ENCODE measurements at places on chromosomes 12 and 14.
A peak's percentile ranks its signal among the peaks of the same experiment; 100 is the strongest.

GRCh38 chr14:97916669-97917568, 1119.7 kb downstream of the VRK1 start:
- no peak for DNase-seq

DNA sequence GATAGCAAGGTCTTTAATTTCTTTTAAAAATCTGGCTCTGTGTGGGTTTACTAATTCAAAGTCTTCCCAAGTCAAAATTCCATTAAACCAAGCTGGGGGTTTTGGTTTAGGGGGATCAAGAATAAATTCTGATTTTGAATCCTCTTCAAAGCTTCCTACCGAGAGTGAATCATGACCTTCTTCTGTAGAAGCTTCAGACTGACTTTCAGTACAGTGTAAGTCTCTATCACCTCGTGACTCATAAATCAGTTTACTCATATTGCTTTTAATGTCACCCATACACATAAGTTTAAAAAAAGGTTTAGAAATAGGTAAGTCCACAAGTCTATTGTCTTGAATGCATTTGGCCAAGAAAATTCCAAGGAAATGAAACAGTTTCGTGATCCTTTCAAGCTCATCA, 80.6 kb upstream of the STRN3 start:
- no peak for DNase-seq

DNA sequence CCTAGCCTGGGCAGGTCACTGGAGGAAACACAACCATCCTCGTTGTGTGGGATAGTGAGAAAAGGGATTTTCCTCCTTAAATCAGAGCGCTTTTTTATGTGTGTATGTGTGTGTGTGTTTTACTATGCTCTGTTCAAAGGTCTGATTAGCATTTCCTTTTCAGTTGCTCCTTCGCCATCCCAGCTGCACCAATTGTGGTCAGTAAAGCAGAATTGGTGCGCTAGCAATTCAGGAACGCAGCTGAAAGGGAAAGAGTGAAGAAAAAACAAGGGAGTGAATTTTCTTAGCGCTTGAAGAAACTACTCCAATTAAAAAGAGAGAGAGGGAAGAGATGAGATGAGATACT, 173.3 kb upstream of the PARP11 start:
- DNase-seq, result no peak

GRCh38 chr12:90987101-90987500, 17.7 kb downstream of the EPYC start:
- DNase-seq, result no peak

- no peak for DNase-seq
Measured at GRCh38 chr14:54216827-54217226, 180.0 kb upstream of the CDKN3 start.

- no peak for DNase-seq
Measured at GRCh38 chr14:29823816-29824215, 103.8 kb downstream of the PRKD1 start.

- no peak for DNase-seq
Measured at GRCh38 chr14:48970943-48971342, 615.2 kb downstream of the RPS29 start.

- DNase-seq, result no peak
Measured at GRCh38 chr12:2624543-2625288, 170.1 kb upstream of the FKBP4 start.

GRCh38 chr12:49887536-49888401, 15.9 kb downstream of the FAIM2 start:
- peak; percentile 55 for DNase-seq

- DNase-seq, result no peak
Measured at GRCh38 chr14:103064978-103065377, 7.6 kb upstream of the CDC42BPB start.

DNA sequence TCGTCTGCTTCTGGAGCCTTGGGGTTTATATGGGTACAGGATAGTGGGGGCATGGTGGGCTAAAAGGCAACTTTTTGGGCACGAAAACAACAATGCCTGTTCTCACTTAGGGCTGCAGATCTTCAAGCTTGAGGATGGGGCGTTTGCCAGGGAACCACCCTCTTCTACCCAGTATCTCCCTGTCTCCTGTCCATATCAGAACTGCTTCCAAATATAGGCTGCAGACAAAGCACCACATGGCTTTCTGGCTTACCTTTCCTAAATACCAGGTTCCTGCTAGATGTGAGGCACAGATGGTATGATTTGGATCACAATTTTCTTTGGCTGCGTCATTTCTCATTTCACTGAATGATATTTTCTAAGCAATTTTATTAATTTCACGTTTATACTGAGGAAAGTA, 70.4 kb downstream of the CMAS start:
- DNase-seq, result no peak

GRCh38 chr12:100058482-100059029, 73.8 kb upstream of the ANKS1B start:
- no peak for DNase-seq

GRCh38 chr12:103441437-103442181, 54.2 kb downstream of the C12orf42 start:
- no peak for DNase-seq

DNA sequence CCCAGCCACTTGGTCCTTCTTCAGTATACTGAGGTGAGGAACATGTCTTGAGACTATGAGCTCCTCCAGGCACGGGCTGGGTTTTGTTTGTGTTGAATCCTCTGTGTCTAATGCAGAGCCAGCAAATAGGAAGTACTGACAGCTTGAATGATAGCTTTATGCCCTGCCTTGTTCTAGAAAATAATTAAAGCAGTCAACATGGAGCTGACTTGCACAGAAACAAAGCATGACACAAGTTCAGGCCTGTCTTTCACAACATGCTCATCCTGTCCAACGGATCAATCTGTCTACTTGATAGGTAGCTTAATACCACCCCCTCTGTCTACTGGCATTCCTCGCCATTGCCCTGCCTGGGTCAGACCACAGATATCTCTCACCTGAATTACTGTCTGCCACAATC, 140.9 kb downstream of the ESRRB start:
- no peak for DNase-seq

- DNase-seq, result no peak
Measured at GRCh38 chr14:91402771-91403600, 14.6 kb downstream of the CCDC88C start.

- no peak for DNase-seq
Measured at GRCh38 chr14:65927931-65928356, 515.4 kb downstream of the FUT8 start.

GRCh38 chr14:35766700-35767082, 42.4 kb downstream of the RALGAPA1 start:
- no peak for DNase-seq

- peak; percentile 24 for DNase-seq
Measured at GRCh38 chr12:91361864-91362263, 179.2 kb upstream of the DCN start.

- DNase-seq, result peak; percentile 3
Measured at GRCh38 chr12:128644664-128645296, 179.0 kb downstream of the SLC15A4 start.

DNA sequence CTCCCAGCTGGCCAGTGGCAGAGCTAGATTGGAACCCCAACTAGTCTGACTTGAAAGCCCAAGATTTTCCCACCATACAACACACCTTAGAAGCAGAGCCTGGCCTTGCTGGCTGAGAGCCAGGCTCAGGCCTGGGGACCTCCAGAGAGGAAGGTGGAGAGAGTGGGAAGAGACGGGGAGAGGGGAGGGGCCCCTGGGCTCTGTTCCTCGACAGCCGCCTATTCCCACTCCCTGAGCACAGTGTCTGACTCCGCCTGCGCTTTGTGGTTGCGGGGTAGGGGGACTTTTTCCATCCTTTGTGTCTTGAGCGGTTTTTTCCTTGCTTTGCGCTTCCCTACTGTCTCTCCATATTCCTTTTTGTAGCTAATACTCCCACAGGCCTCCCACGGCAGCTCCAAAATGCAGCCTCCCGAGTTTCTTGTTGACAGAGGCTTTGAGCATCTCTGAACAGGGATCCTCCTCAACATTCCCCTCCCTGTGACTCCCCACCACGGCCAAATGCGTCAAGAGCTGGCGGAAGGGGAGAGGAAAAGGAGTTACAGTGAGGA, 4.0 kb upstream of the KCNH3 start:
- no peak for DNase-seq

GRCh38 chr12:45329702-45330101, 113.8 kb downstream of the ANO6 start:
- DNase-seq, result no peak

All from HepG2 (cell line).